GF-D8 (cell line): ENCODE measurements at places on chromosomes 16 and 17.

- DNase-seq, result peak; percentile 42
Observed at GRCh38 chr16:89473791-89474414, 16.5 kb downstream of the ANKRD11 start.

GRCh38 chr17:78883533-78884131 lies 19.4 kb downstream of the CEP295NL start:
- peak; percentile 69 for DNase-seq

DNA sequence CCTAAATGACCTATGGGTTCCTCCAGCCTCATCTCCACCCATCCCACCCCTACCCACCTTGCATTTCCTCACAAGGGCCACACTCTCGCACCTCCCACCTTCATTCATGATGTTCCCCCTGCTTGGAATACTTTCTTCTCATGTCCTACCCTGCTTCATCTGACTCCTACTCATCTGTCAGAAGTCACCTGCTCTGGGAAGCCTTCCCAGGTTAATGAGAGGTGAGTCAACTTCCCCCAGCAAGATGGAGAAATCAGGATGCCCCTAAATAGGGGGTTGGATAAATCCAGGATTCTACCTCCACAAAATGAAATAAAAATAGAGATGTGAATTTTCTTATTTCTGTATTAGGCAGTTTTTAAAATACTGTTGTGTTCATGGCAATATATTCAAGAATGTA lies 51.0 kb upstream of the WSB1 start:
- no peak for DNase-seq

GRCh38 chr16:10828851-10829366 lies 10.3 kb upstream of the TVP23A start:
- DNase-seq, result no peak

DNA sequence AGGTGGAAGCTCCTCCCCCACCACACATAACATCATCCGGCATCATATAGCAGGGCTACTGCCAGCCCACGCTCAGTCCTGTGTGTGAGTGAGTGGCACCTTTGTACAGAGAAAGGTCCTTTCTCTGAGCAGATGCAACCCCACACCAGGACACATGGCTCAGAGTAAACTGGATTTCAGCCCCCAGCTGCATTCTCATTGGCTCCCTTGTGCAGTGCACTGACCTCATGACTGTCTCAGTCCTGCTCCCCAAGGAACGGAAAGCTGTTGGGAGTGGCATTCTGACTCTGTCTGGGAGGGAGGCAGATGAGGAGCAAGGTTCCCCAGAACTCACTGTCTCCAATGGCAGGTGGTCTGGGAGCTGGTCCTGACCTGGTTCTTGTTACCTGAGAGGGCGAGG lies 244.1 kb downstream of the PHKB start:
- no peak for DNase-seq

GRCh38 chr16:553601-554296 lies 6.4 kb upstream of the PRR35 start:
- no peak for DNase-seq

GRCh38 chr17:17514993-17515933 lies 19.1 kb upstream of the RASD1 start:
- no peak for DNase-seq

GRCh38 chr16:57115514-57116182 lies 23.3 kb downstream of the CPNE2 start:
- DNase-seq, result no peak

DNA sequence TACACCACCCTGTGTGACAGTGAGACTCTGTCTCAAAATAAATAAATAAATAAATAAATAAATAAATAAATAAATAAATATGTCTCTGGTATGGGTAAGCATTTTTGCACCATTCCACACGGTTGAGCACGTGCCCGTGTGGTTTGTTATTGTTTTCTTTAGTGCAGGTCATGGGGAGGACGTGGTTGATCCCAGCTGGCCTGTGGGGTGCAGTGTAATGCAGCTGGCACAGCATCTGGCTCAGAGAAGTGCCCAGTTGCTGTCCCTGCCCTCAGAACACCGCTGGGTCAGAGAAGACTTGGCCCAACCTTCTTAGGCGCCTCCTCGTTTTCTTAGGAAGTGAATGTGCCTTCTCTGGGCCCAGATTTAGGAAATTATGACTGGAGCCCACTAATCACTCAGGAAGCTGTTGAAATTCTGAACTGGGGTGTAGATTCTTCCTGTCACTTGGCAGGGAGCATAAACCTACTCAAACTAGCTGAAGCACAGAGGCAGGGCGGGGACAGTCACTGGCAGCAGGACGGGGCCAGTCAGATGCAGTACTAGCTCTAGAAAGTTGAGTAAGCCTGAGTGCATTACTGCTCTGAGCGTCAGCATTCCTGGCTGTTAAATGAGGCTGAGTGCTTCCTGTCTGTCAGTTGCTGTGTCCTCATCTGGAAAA lies 85.9 kb downstream of the SNX29 start:
- peak; percentile 44 for DNase-seq
